Gastrocnemius medialis (tissue), 4 donors: ENCODE measurements at places on chromosomes 11 and 22. TPM values are rescaled to one million over a fixed set of nuclear protein-coding genes. Genes with fewer than 3 reads are reported as not detected.

Gene MGAT3
- 1.0 TPM for total RNA-seq

Gene AHNAK
- total RNA-seq, result 675 TPM

Gene OR6A2
- not detected for total RNA-seq

Gene CYB5R2
- total RNA-seq, result 2.4 TPM

Gene TMA7B
- not detected for total RNA-seq

Gene PRR33
- total RNA-seq, result 2.3 TPM

Gene CLDN5
- total RNA-seq, result 104 TPM

Gene DEUP1
- total RNA-seq, result not detected

Gene APOA4
- total RNA-seq, result 3.5 TPM

Gene WT1
- not detected for total RNA-seq

Gene MB
- 19,373 TPM for total RNA-seq

Gene WNT7B
- not detected for total RNA-seq

Gene SYT7
- total RNA-seq, result 1.8 TPM

Gene MORC2
- total RNA-seq, result 20.2 TPM

DNA sequence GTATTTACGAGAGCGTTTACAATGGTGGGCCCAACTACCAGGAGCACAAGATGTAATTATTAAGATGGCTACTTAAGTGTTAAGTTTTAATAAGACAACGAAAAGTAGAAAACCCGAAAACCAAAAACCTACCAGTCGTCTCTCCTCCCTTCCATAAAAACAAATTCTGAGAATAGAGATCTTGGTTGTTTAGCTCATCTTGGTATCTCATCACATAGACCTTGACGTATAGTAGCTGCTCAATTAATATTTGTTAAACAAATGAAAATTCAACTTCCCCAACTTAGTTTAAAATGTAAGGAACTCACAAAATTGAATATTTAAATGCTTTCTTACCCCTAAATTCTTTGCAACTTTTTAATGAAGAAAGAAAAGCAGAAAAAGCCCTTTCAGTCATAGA, 669 bp downstream of the KDM4D start:
- H3K4me3 ChIP-seq, result peak overlapping the region; percentile 97
- no peaks in the 10 kb centered on the region for H3K36me3 ChIP-seq
- peaks cover 14% of the 10 kb centered on the region for H3K4me1 ChIP-seq
- no peak for DNase-seq

- H3K27me3 ChIP-seq, result no peaks in the 10 kb centered on the region
- H3K4me1 ChIP-seq, result no peaks in the 10 kb centered on the region
- no peak overlapping the region for H3K4me3 ChIP-seq
- no peaks in the 10 kb centered on the region for H3K36me3 ChIP-seq
- DNase-seq, result no peak
These were observed 48.0 kb downstream of the BUD13 start for GRCh38 chr11:116724813-116725212.

DNA sequence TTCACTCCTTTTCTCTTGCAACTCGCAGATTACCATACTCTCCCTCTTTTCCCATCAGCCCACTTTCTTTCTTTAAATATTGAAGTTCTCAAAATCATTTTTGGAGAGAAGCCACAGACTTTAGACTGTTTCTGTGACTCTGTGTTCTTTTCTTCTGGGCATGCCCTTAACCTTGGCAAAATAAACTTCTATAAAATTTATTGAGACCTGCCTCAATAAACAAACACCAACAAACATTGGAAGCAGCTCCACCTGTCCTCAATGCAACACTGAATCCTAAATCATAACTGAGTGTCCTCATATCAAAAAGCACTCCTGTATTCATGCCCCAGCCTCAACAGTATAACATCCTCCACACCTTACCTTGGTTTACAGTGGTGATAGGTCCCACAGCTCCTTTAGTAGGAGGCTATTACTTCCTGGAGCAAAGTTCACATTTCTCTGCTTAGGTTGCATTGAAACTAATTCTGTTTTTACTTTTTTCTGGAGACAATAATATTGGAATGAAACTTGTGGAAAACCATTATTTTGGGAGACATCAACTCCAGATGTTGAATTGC, 320.0 kb upstream of the LRRC4C start:
- no peak overlapping the region for H3K27ac ChIP-seq
- H3K27me3 ChIP-seq, result no peaks in the 10 kb centered on the region
- DNase-seq, result no peak
- H3K4me3 ChIP-seq, result no peak overlapping the region
- no peaks in the 10 kb centered on the region for H3K4me1 ChIP-seq

DNA sequence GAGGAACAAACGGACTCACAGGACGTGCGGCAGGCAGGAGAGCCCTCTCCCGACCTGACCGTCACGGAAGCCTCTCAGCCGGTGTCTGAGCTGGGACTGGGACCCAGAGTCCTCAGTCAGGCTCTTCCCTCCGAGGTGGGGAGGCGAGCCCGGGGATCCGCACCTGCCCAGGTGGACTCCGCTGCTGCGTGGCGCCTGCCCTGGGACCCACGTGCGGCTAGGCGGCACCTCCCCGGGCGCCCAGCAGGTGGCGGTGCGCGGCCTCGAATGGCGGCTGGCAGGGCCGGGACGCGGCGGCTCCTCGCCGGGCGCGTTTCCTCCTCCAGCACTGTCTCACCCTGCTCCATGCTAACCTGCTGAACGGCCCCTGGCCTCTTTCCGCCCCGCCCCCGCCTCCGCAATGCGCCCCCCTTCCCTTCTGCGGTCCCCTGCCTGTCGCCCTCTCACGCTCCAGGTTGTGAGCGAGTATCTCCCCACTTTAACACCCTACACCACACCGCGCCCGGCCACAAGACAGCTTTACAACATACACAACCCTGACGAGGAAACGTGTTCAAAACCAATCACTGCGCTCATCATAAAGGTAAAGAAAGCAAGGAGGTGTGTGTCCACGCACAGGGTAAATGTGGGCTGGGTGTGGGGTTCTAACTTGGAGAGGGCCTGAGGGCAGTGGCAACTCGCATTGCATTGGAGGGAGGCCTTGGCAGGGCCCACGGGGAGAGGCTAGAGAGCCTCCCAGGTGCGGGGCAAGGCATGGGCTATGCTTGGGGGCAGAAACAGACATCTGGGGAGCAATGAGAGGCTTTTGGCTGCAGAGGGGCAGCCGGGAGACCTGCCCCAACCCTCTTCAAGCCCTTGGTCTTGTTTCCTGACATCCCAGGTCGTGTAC, 25.9 kb upstream of the ATXN10 start:
- H3K36me3 ChIP-seq, result no peaks in the 10 kb centered on the region
- no peak overlapping the region for H3K27ac ChIP-seq
- no peak overlapping the region for H3K4me3 ChIP-seq
- H3K27me3 ChIP-seq, result peaks cover 15% of the 10 kb centered on the region
- peak; percentile 24 for DNase-seq

DNA sequence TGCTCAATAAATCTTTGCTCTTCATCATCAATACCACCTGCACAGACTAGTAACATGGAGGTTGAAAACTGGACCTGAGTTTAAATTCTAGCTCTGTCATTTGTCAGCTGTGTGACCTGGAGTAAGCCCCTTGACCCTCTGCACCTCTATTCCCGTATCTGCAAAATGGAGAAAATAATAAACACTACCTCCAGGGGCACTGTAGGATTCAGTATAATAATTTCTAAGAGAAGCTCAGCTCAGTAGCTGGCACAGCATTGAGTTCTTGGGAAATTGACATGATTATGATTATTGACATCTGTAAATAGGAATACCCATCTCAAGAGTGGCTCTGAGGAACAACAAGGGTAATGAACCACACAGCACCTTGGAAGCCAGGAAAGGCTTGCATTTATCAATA, 78.4 kb downstream of the MN1 start:
- no peaks in the 10 kb centered on the region for H3K36me3 ChIP-seq
- no peaks in the 10 kb centered on the region for H3K27me3 ChIP-seq
- H3K27ac ChIP-seq, result no peak overlapping the region

DNA sequence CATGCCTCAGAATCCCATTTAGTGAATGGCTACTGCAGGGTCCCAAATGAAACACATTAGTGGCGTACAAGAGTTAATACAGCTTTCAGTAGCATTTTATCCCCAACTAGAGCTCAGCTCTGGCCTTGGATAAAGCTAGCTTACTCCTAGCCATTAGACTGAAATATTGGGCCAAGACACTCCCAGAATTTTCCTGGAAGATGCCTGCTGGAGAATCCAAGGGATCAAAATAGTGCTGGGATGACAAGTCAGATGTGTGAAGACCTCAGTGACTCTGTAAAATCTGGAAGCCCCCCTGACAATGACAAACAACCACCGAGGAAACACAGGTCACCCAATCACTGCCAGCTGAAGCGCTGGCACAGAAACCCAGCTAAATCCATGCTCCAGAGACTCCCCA, 303.1 kb upstream of the SORL1-AS1 start:
- no peak overlapping the region for H3K27ac ChIP-seq
- H3K36me3 ChIP-seq, result no peaks in the 10 kb centered on the region
- no peak overlapping the region for H3K4me3 ChIP-seq
- H3K27me3 ChIP-seq, result no peaks in the 10 kb centered on the region
- H3K4me1 ChIP-seq, result no peaks in the 10 kb centered on the region

- no peak overlapping the region for H3K27ac ChIP-seq
- no peak overlapping the region for H3K4me3 ChIP-seq
- no peak for DNase-seq
- H3K36me3 ChIP-seq, result peaks cover 58% of the 10 kb centered on the region
- peaks cover 13% of the 10 kb centered on the region for H3K4me1 ChIP-seq
These were observed 2.8 kb upstream of the SIPA1 start for GRCh38 chr11:65634905-65635731.

- H3K27me3 ChIP-seq, result peaks cover 22% of the 10 kb centered on the region
- no peak overlapping the region for H3K27ac ChIP-seq
- no peak for DNase-seq
- H3K36me3 ChIP-seq, result no peaks in the 10 kb centered on the region
- H3K4me3 ChIP-seq, result no peak overlapping the region
- no peaks in the 10 kb centered on the region for H3K4me1 ChIP-seq
These were observed 19.2 kb downstream of the PIM3 start for GRCh38 chr22:49979587-49980264.

DNA sequence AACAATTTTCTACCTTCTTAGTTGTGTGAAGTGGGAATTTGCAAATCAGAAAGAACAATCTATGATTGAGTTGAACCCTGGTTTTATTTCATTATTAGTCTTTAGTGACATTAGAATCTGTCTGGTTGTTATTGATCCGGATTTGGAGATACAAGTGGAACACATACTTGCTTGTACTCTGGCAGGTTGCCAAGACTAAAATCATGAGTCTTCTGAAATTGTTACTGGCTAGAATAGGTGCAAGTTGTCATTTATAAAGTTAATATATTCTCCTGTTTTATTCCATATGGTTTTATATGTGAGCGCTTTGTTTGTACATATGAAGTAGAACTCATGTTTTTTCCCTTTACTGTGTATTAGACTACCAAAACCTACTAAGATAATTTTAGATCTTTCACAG, 23.0 kb downstream of the CCDC15 start:
- H3K36me3 ChIP-seq, result no peaks in the 10 kb centered on the region
- no peaks in the 10 kb centered on the region for H3K4me1 ChIP-seq
- no peaks in the 10 kb centered on the region for H3K27me3 ChIP-seq
- H3K4me3 ChIP-seq, result no peak overlapping the region
- H3K27ac ChIP-seq, result no peak overlapping the region

DNA sequence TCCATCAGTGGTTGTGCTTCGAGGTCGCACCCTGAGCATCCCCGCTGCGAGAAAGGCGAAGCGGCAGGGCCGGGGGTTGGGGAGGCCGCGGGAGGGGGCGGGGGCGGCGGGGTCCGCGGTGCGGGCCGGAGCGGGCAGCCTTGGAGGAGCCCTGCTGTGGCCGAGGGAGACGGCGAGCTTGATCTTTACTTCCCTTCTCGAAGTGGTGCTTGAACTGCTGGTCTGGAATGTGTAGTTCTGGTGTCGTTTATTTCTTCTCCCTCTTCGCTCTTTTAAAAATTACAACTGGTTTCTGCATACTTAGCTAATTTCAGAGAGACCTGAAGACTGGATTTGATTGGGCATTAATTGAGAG, 1.1 kb downstream of the APLP2 start:
- H3K4me1 ChIP-seq, result peaks cover 24% of the 10 kb centered on the region
- no peak for DNase-seq
- H3K4me3 ChIP-seq, result peak overlapping the region; percentile 77
- H3K36me3 ChIP-seq, result no peaks in the 10 kb centered on the region

DNA sequence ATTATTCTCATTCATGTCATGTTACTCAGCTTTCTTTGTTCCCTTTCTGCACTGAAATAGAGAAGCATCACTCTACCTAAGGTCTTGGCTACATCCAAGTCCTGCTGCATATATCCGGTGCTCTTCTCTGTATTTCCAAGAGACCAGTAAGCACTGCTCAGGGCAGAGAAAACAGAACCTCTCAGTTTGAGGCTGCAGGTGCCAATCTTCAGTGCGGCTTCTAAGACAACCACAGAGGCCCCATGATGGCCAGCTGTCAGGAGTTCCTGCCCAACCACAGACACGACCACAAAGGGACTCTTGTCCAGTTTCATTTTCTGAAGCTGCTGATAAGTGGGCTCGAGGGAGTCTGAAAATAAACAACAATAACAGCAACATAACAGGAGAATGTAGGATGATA, 378.4 kb upstream of the PITPNB start:
- no peaks in the 10 kb centered on the region for H3K36me3 ChIP-seq
- no peaks in the 10 kb centered on the region for H3K4me1 ChIP-seq
- no peaks in the 10 kb centered on the region for H3K27me3 ChIP-seq
- DNase-seq, result no peak
- no peak overlapping the region for H3K27ac ChIP-seq
